ENCODE measurements at places on chromosomes 11 and 22. TPM values are rescaled to one million over a fixed set of nuclear protein-coding genes. Genes with fewer than 3 reads are reported as not detected.

DNA sequence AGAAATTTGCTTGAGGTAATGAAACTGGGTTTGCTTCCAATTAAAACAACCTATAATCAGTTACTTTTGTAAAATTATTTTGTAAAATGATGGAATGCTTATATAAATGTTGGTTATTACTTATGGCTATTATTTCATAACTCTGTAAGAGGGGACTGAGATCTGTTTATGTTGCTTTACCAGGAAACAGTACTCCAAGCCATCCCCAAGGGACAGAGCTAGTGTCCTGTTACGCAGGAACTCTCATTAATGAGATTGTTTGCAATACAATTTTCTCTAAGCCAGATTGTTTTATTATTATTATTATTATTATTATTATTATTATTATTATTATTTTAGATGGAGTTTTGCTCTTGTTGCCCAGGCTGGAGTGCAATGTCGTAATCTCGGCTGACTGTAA lies 2.3 kb upstream of the NOX4 start:
- DNase-seq, result no peak
- no peak overlapping the region for H3K4me3 ChIP-seq
- H3K27ac ChIP-seq, result no peak overlapping the region
- H3K36me3 ChIP-seq, result no peaks in the 10 kb centered on the region

Gene HEPN1
- total RNA-seq, result not detected

Gene NUDT22
- total RNA-seq, result 87.7 TPM

GRCh38 chr11:124405581-124405980 lies 6.8 kb upstream of the OR8B3 start:
- H3K27ac ChIP-seq, result no peak overlapping the region
- no peaks in the 10 kb centered on the region for H3K36me3 ChIP-seq
- H3K4me3 ChIP-seq, result no peak overlapping the region

Gene PATE4
- total RNA-seq, result not detected

Gene B3GAT1
- not detected for total RNA-seq

DNA sequence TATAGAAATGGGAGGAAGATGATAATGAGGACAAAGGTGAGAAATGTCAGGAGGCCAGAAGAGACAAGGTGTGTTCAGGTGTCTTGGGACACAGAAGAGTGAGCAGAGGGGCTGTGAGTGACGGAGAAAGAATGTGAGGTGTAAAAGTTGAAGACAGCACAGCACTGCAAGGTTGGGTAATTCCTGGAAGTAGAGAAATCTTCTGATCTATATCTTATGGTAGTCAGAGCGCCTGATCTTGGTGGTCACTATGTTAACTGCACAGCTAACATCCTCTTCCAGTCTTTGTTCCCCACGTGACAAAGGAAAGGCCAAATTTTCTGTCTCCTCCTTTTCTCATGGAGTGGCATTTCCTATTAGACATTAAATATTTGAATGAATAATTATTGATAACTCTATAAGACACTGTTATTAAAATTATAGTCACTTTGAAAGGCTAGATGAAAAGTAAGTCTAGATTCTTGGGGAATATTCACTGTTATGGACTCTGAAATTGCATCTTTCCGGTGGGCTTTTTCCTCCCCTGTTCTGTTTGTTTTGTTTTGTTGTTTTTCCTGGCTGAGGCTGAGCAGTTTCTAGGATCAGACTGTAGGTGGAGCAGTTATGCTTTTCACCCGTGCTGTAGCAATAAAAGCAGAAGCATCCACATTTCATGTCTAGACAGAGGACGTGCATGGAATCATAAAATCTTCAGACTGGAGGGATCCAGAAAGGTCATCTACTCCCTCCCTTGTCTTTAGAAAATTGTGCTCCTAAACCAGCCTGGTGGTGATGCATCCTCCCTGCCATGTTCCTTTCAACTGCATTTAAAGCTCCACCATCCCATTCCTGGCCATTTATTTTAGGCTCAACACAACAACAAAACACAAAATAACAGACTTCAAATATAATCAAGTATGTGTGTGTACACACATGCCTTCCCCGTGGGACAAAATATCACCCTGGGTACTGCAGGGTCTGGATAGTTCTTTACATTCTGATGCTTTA lies 26.6 kb downstream of the SC5D start:
- no peaks in the 10 kb centered on the region for H3K27me3 ChIP-seq
- H3K4me1 ChIP-seq, result peaks cover 4% of the 10 kb centered on the region
- no peak overlapping the region for H3K27ac ChIP-seq
- no peak for DNase-seq
- no peak overlapping the region for H3K4me3 ChIP-seq

DNA sequence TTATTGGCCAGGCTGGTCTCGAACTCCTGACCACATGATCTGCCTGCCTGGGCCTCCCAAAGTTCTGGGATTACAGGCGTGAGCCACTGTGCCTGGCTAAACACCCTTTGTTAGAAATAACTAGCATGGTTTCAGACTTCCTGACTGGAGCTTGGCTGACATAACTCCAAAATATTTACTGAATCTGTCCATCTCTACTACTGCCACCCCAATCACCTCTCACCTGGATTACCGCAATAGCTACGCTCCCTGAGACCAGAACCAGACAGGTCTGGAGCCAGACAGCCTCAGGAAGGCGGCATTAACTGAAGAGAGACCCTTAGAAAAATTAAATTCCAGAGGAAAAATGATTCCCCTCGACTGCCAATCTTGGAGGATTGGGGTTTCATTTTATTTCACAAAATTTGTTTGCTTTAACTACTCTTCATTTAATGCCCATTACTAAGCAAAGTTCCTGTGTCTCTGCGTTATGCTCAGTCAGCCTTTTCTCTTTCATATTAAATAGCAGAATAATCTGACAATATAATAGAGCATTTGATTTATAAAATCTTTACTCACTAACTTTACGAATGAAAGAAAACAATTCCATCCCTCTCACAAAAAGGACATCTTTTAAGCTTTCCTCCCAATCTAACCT lies 13.1 kb downstream of the TMEM25 start:
- no peaks in the 10 kb centered on the region for H3K4me1 ChIP-seq
- no peak for DNase-seq
- H3K36me3 ChIP-seq, result no peaks in the 10 kb centered on the region
- no peak overlapping the region for H3K27ac ChIP-seq
- no peaks in the 10 kb centered on the region for H3K27me3 ChIP-seq
- no peak overlapping the region for H3K4me3 ChIP-seq

DNA sequence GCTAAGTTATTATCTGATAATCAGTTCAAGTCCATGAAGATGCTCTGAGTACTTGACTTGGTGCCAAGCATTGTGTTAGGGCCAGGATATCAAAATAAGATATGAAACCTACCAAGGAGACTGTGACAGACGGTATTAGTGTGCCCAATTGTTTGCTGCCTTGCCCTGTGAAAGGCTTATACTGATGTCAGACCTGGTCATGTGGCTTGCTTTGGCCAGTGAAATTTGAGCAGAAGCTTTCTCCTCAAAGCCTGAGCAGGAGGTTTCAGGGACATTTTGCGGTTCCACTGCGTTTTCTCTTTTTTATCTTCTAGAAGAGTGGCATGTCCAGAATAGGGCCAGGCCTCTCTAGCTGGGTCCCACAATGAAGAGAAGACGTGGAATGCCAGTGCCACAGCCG lies 15.8 kb upstream of the PKNOX2 start:
- H3K4me1 ChIP-seq, result no peaks in the 10 kb centered on the region
- peaks cover 2% of the 10 kb centered on the region for H3K27me3 ChIP-seq
- DNase-seq, result no peak
- H3K27ac ChIP-seq, result no peak overlapping the region
- no peak overlapping the region for H3K4me3 ChIP-seq

Gene MAPK8IP2
- 0.21 TPM for total RNA-seq

Gene CHRM1
- not detected for total RNA-seq

- H3K4me1 ChIP-seq, result no peaks in the 10 kb centered on the region
- no peak for DNase-seq
- no peak overlapping the region for H3K4me3 ChIP-seq
- H3K27me3 ChIP-seq, result no peaks in the 10 kb centered on the region
- no peak overlapping the region for H3K27ac ChIP-seq
- H3K36me3 ChIP-seq, result no peaks in the 10 kb centered on the region
Measured at GRCh38 chr11:112773264-112773663, 188.0 kb upstream of the NCAM1 start.

- peaks cover 37% of the 10 kb centered on the region for H3K4me1 ChIP-seq
- no peaks in the 10 kb centered on the region for H3K36me3 ChIP-seq
- H3K27me3 ChIP-seq, result no peaks in the 10 kb centered on the region
- peak overlapping the region; percentile 73 for H3K27ac ChIP-seq
Measured at GRCh38 chr22:36455571-36456463, 25.6 kb downstream of the TXN2 start.

DNA sequence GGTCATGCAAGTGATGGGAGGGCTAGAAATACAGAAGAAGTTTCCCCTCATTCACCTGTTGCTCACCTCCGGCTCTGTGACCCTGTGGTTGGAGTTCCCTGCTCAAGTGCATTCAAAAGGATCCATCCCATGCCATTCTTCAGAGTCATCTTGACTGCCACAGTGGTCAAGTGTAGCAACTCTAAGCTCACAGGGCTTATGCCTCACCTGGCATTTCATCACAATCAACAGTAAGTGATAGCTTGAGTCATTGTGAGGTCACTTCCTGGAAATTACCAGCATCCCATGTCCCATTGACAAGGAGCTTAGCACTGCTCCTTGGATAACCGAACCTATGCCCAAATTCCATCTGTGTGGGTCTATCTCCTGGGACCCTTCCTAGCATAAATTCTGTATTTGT lies 55.6 kb downstream of the OR4C45 start:
- no peaks in the 10 kb centered on the region for H3K27me3 ChIP-seq
- DNase-seq, result no peak
- H3K36me3 ChIP-seq, result no peaks in the 10 kb centered on the region
- H3K4me3 ChIP-seq, result no peak overlapping the region

- peaks cover 11% of the 10 kb centered on the region for H3K4me1 ChIP-seq
- no peak for DNase-seq
- H3K36me3 ChIP-seq, result no peaks in the 10 kb centered on the region
- no peaks in the 10 kb centered on the region for H3K27me3 ChIP-seq
- no peak overlapping the region for H3K4me3 ChIP-seq
Measured at GRCh38 chr11:9639985-9640384, 23.9 kb upstream of the SWAP70 start.

Gene APOA4
- not detected for total RNA-seq

DNA sequence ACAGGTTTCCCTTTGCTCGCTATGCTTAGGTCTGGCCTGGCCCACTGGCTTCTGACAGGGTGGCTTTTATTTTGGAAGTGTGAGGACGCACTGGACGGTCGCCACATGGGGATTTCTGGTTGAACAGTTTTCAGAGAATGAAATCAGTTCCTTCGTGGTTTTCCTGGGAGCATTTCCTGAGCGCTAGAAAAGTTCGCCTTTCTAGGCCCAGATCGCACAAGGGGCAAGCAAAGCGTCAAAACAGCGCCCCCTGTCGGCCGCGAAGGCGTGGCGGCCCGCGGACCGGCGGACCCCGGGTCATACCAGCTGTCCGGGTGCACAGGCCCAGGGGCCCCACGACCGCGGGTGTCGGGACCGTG lies 12.7 kb upstream of the CYP2R1 start:
- DNase-seq, result no peak
- H3K27ac ChIP-seq, result no peak overlapping the region
- no peaks in the 10 kb centered on the region for H3K27me3 ChIP-seq
- peaks cover 10% of the 10 kb centered on the region for H3K4me1 ChIP-seq
- no peaks in the 10 kb centered on the region for H3K36me3 ChIP-seq

Gene CHRNA10
- total RNA-seq, result 0.93 TPM

- H3K4me3 ChIP-seq, result no peak overlapping the region
- no peak for DNase-seq
- no peaks in the 10 kb centered on the region for H3K27me3 ChIP-seq
Measured at GRCh38 chr11:84549217-84549616, 1077.9 kb downstream of the DLG2 start.

DNA sequence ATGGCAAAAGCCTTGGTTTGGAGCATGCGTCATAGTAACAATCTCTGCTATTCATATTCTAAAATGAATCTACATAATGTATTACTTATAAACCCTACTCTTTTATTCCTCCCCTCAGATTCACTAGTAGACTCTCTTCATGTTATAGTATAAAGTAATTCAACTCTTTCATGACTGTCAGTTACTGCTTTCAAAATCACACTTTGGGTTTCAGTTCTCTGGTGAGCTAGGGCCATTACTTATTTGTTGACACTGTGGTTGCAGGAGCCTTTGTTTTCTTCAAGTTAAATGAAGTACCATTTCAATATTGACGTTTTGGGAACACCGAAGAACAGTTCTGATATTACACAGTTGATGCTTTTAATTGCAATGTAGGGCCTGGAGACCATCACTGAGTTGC lies 378.4 kb downstream of the DDX10 start:
- H3K27me3 ChIP-seq, result no peaks in the 10 kb centered on the region
- H3K36me3 ChIP-seq, result no peaks in the 10 kb centered on the region
- H3K4me1 ChIP-seq, result no peaks in the 10 kb centered on the region
- H3K27ac ChIP-seq, result no peak overlapping the region

Gene TMEM41B
- total RNA-seq, result 21.9 TPM

DNA sequence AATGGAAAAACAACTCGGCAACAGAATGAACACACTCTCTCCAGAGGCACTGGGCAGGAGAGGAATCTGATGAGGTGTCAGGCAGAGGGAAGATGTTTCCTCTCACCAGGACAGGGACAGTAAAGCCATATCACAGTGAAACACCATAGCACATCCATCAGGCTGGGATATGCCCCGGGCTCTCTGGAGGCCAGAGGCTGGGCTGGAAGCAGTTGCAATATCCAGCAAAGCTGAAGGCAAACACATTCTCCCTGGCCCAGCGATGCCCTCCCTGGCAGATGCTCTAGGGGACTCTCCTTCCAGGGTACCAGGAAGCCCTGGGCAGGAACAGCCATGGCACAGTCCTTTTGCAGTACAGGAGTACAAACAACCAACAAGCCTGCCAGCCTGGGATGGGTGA lies 11.1 kb downstream of the RSPH14 start:
- H3K27me3 ChIP-seq, result no peaks in the 10 kb centered on the region
- peaks cover 3% of the 10 kb centered on the region for H3K4me1 ChIP-seq
- no peak for DNase-seq
- H3K27ac ChIP-seq, result no peak overlapping the region
- no peak overlapping the region for H3K4me3 ChIP-seq

- H3K4me3 ChIP-seq, result no peak overlapping the region
- H3K27ac ChIP-seq, result no peak overlapping the region
- no peak for DNase-seq
- H3K27me3 ChIP-seq, result no peaks in the 10 kb centered on the region
- H3K4me1 ChIP-seq, result peaks cover 30% of the 10 kb centered on the region
Measured at GRCh38 chr11:128711890-128712289, 18.0 kb downstream of the FLI1 start.

Gene HSPB2
- not detected for total RNA-seq

Gene LDHAL6A
- not detected for total RNA-seq

- no peaks in the 10 kb centered on the region for H3K4me1 ChIP-seq
- no peaks in the 10 kb centered on the region for H3K36me3 ChIP-seq
- no peak overlapping the region for H3K4me3 ChIP-seq
- H3K27ac ChIP-seq, result no peak overlapping the region
- H3K27me3 ChIP-seq, result no peaks in the 10 kb centered on the region
Measured at GRCh38 chr22:28425211-28425610, 254.4 kb downstream of the TTC28 start.

Gene OR51B4
- total RNA-seq, result not detected

Gene CRYBB2
- not detected for total RNA-seq

Gene PGAP2
- 27.7 TPM for total RNA-seq

Gene GAB4
- not detected for total RNA-seq

Gene DBX1
- not detected for total RNA-seq

DNA sequence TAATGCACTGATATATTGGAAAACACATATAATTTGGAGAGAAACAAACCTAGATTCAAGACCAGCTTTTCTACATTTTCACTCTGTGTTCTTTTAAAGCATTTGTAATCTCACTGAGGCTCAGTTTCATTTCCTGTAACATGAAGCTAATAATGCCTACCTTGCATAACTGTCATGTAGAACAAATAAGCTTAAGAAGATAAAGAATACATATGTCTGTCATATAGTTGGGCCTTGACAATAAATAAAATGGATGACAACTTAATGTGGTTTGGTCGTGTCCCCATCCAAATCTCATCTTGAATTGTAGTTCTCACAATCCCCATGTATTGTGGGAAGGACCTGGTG lies 35.2 kb upstream of the FIBIN start:
- no peak for DNase-seq
- no peaks in the 10 kb centered on the region for H3K36me3 ChIP-seq
- H3K27ac ChIP-seq, result no peak overlapping the region
- no peaks in the 10 kb centered on the region for H3K4me1 ChIP-seq
- H3K4me3 ChIP-seq, result no peak overlapping the region
